ENCODE measurements at places on chromosomes 2 and 18.

- no peak for DNase-seq
These were observed 15.9 kb downstream of the RTP5 start for GRCh38 chr2:241885291-241885945.

GRCh38 chr2:102661846-102662245 lies 42.5 kb downstream of the SLC9A2 start:
- DNase-seq: no peak

DNA sequence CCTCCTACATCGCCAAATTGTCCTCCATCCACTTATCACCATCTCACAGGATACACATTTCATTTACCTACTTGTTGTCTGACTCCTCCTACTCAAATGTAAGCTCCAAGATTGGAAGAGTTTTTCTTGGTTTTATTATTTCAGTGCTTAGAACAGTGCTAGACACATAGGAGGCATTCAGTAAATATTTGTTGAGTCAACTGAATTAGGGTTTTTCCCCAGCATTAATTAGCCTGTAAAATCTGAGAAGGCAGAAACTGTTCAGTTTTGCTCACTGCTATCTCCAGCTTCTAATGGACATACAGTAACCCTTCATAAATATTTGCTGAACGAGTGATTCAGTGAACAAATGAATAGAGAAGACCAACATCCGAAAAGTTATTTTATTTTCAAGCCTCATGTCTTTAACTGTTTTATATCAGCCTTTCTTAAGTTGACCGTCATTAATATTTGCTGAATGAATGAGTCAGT lies 800 bp downstream of the TTC21B start:
- DNase-seq: no peak

DNA sequence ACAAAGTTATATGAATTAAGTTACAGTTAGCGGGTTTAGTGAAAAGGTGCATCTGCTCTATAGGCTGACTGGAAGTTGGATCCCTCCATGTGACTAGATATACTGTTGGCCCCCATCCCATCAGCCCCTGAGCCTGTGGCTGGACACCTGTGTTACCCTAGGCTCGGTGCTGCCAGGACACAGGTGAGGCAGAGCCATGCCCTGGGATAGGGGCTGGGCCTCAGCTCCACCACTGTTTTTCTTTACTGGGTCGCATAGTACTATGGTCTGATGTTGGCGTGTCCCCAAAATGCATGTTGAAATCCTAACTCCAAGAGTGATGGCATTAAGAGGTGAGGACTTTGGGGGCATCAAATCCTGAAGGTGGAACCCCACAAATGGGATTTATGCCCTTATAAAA lies 638.6 kb upstream of the ID2 start:
- no peak for DNase-seq

- no peak for DNase-seq
These were observed 168.7 kb downstream of the ANKRD44 start for GRCh38 chr2:197141702-197142473.

DNA sequence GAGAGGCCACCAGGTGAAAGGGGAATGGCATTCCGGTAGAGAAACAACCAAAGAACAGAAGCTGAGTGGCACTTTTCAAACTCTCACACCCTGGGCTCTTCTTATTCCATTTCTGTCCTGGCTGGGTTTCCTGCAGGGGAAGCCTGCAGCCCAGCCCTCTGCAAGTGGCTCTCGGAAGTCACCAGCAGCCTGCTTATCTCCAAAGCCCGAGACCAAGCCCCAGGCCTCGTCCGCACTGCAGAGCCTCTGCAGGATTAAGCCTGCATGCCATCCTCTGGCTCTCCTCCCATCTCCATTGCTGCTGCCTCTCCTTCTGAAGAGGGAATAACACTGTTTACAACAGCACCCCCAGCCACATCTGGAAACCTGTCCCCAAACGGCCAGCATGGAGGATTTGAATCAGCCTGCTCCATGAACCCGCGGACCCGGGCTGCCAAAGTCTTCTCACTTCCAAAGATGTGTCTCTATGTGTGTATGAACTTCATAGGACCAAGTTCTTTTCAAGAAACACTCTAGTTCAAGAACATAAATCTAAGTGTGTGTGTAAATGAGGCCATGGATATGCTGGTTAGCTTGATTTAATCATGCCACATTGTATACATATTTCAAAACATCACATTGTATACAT lies 54.2 kb downstream of the DIPK1C start:
- DNase-seq: no peak

- no peak for DNase-seq
These were observed 94.0 kb downstream of the FMNL2 start for GRCh38 chr2:152428800-152429582.

DNA sequence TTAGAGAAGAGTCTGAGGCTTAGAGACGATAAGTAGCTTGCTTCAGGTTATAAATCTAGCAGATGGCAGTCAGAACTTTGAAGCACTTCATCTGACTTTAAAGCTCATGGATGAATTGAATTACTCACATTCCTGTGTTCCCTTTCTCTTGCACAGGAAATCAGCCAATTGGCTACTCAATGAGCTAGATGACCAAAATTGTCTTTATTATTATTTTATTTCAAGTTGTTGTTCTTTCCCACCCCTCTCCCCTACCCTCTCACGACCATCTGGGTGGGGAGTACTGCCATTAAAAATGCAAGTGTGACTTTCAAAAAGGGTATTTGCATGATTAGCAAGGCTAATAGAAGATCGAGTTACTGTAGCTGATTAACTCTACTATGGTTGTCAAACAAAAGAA lies 491.1 kb downstream of the NR4A2 start:
- DNase-seq: no peak

Measured in stimulated activated CD8-positive, alpha-beta memory T cell treated with anti-CD3 and anti-CD28 coated beads, Interleukin-15, amount 100 ng/mL, for 1 hour (primary cell).